Activated naive CD4-positive, alpha-beta T cell treated with anti-CD3 and anti-CD28 coated beads for 36 hours (primary cell): ENCODE measurements at places on chromosomes 7 and 10. TPM values are rescaled to one million over a fixed set of nuclear protein-coding genes. Genes with fewer than 3 reads are reported as not detected.

GRCh38 chr7:155764438-155764793 is 47.8 kb downstream of the SHH start:
- peak; percentile 74 for DNase-seq

DNA sequence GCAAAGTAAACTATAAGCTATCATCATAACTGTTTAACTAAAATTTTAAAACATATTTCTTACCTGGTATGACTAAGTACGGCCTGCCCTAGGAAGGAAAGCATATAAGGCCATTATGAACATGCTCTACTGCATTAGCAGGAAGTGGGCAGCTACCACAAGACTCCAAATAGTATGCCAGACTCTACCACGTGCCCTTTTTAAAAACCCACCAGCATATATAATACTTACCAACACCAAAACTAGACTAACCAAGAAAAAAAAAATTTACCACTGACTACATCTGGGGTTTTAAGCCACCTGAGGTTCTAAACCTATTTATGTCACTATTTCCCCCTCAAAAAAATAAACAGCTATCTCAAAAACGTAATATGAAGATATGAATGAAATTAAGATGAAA is 30.1 kb downstream of the NUDCD3 start:
- DNase-seq: peak; percentile 74

DNA sequence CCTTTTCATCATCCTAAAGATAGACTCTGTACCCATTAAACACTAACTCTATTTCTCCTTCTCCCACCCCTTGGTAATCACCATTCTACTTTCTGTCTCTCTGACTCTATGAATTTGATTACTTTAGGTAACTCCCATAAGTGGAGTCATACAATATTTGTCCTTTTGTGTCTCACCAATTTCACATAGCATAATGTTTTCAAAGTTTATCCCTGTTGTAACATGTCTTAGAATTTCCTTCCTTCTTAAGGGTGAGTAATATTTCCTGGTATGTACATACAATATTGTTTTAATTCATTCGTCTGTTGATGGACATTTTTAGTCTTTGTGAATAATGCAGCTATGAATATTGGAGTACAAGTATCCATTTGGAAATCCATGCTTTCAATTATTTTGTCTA is 50.9 kb upstream of the CDCA7L start:
- DNase-seq: no peak

The C7orf57 gene
- 0.29 TPM for total RNA-seq

The HYCC1 gene
- 19.7 TPM for total RNA-seq

DNA sequence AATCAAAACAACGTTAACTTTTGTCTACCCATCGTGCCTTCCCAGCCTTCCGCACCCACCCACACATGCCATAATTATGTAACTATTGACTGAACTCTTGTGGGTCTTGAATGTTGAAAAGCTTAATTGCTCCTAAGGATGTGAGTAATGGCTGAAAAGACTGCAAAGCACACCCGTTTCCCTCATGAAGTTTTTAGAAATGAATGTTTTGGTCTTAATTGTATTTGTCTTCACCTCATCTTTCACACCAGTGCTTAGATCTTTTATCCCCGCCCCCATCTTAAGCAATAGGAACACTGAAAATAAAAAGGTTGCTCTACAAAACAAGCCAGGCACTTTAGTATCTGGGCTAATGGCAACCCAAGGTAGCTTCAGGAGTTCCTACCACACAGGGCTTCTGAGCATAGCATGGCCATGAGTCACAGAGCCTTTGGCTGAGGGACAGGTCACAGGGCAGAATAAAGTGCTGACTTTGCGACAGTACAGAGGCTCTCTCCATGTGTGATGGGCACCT is 690.5 kb downstream of the PARD3 start:
- DNase-seq: no peak

The MMRN2 gene
- total RNA-seq: not detected

GRCh38 chr7:71616217-71616616 is 484.3 kb downstream of the GALNT17 start:
- no peak for DNase-seq

The CLCN1 gene
- not detected for total RNA-seq

DNA sequence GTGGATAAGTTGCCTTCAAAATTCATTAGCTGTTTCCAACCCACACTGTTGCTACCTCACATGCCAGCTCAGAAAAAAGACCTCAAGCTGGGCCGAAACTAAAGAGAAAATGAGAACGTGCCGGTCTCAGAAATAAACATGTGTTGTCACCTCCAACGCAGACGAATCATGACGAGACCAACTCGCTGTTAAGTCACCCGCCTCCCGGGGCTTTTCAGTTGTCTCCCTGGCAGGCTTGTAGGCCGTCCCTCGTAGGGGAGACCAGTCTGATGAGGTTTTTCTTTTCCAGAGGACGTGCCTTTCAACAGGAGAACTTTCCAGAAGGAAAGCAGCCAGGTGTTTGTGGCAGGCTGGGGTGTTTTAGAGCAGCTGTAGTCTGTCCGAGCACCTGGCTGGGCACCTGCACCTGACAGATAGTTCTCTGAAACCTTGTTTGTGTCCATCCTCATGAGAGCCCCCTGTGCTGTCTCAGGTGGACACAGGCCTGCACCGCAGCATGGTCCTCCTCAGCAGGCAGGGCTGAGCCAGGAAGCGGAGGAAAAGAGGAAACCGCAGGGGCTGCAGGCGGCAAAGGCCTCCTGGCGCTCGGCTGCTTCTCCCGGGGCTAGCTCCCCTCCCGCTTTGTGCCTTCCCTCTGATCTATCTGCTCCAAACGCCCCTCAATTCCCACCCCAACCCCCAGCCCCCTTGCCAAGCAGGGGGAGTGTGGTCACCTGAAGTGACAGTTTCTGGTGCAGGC is 78.8 kb downstream of the CHST15 start:
- no peak for DNase-seq

- DNase-seq: no peak
Observed at GRCh38 chr7:128104108-128104742, 73.0 kb upstream of the LRRC4 start.

- DNase-seq: no peak
Observed at GRCh38 chr10:75935240-75935639, 503.8 kb downstream of the LRMDA start.

DNA sequence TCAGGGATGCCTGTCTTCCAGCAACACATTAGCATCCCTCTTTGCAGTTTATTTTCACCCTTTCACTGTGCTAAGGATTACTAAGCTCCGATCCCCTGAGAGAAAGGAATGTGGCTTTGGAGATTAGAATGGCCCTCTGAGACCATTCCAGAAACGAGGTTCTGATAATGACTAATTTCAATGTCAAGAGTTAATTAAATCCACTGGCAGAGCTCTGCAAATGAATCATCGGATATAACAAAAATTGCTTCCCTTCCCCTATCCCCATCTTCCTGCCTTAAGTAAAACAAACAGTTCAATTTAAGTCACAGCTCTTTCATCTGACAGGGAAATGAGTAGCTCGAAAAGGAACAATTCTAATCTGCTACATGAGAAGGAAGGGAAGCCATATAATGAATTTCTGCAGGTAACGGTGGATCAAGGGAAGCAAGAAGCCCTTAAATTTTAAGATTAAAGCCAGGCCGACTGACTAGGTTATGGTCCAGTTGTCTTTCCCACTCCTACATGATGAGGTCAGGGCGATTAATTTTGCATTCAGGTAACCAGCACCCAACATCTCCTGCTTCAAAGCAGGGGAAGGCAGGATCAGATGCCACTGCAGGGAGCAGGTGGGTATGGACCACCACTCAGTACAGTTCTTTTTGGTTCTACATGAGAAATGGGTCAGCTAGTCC is 50.5 kb downstream of the MALSU1 start:
- no peak for DNase-seq

- DNase-seq: no peak
Observed at GRCh38 chr10:32979041-32979440, 21.0 kb upstream of the ITGB1 start.

GRCh38 chr10:106931853-106932249 is 232.7 kb downstream of the SORCS1 start:
- DNase-seq: no peak

- no peak for DNase-seq
Observed at GRCh38 chr7:73789051-73789450, 19.0 kb upstream of the CLDN3 start.

The FBXL13 gene
- 0.54 TPM for total RNA-seq

DNA sequence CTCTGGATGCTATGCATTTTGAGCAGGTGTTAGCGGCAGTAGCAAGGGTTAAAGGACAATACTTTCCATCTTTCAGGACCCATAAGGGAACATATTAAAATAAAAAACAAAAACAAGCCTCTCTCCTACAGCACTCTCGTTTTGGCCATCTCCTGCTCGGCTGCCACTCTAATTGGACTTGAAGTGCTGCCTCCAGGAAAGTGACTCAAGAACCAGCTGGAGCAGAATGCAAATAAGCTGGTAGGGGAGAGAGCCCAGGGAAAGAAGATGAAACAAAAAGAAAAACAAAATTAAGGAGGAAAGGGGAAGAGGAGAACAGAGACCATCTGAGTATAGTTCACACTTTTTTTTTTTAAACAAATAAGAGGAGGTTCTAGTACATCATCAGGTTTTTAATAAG is 65.6 kb downstream of the HBP1 start:
- DNase-seq: no peak

DNA sequence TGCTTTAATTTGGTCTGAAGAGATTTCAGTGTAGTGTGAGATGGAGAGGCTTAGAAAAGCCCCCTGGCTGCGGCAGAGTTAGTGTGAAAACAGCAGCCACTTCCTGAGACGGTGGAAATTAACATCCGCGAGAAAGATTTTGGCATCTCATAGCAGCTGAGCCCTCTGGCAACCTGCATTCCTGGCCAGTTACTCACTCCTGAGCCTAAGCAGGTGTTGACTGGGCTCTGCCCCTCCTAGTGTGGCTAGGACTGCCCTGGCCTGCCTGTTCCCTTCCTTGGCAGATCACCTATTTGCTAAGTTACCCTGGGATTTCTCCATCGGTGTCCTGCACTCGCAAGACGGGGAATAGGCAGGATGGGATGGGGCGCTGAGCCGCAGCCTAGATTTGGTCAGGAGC is 57.6 kb upstream of the LMTK2 start:
- DNase-seq: no peak

DNA sequence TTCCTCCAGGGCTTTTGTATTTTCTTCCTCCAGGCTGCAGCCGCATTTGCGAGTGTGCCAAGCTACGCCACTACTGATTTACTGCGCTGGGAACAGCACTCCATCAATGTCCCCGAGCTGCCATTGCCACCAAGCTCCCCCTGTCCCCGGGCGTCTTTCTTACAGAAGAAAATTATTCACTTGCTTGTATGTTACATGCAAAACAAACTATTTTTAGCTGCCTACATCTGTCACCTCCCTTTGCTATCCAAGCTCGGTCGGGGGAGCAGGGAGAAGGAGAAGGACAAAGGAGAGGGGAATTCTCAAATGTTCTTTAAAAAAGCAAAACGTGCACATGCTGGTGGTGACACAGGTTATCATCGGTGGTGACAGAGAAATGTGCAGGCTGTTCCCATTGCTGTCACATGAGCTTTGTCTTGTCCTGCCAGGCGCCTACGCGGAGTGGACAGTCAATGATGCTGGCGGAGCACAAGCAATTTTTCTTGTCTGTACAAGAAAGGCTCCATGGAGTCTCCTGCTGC is 93.1 kb downstream of the ADARB2 start:
- no peak for DNase-seq

The SFMBT2 gene
- total RNA-seq: 20.0 TPM

DNA sequence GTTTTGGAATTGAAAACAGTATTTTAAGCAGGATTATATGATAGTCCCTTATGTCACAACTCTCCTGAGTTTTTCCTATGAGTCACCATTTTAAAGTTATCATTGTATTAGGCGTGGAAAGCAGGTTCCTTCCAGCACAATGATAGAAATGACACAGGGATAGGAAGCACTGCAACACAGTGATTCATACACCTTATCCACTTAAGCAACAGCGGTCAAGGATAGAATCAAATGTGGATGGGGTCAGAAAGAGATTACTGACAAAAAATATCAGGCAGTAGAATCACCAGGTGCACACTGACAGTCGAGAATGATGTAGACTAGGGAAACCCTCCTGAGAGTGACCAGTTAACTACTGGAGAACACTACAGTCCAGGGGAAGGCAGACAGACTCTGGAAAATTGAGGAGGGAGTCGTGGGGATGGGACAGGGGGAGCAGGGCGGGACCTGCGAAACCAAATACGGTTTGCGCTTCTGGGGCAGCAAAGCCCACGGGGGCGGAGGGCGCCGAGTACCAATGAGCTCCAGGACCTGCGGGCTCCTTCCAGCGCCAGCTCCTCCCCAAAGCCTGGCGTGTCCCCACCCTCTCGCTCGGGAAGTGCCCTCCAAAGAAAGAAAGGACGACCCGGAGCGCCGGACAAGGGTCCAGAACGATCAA is 479 bp downstream of the PNPLA8 start:
- no peak for DNase-seq

DNA sequence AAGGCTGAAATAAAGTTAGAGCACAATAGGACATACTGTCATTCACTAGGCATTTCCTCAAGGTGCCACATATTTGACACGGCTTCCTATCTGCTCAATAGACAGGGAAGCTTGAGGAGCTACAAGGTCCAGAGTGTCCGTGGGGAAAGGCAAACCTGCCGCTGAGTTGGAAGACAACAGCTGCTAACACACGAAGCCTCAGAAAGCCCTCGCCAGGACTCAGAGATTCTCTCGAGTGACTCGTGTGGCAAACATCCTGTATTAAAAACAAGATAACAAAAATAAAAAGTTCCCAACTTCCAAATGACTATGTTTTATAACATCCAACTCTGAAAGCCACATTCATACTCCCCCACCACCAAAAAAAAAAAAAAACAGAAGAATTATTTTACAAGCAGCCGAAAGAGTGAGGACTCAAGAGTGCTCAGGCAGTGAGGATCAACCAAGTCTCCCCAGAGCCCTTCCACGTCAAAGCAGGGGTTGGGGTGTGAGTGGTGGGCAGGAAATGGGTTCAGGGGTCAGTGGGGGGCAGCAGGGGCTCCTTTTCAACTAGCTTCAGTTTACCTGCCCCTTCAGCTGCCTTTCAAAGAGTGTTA is 67.6 kb downstream of the STK17A start:
- no peak for DNase-seq

The RADIL gene
- total RNA-seq: 0.42 TPM

The SPDYE2B gene
- total RNA-seq: not detected

- no peak for DNase-seq
Observed at GRCh38 chr7:71566991-71567390, 435.0 kb downstream of the GALNT17 start.

The DKK1 gene
- total RNA-seq: not detected

- DNase-seq: peak; percentile 50
Observed at GRCh38 chr10:98446151-98446660, 529 bp downstream of the HPS1 start.

The SHH gene
- not detected for total RNA-seq

The PHYHIPL gene
- not detected for total RNA-seq

The NME8 gene
- not detected for total RNA-seq

DNA sequence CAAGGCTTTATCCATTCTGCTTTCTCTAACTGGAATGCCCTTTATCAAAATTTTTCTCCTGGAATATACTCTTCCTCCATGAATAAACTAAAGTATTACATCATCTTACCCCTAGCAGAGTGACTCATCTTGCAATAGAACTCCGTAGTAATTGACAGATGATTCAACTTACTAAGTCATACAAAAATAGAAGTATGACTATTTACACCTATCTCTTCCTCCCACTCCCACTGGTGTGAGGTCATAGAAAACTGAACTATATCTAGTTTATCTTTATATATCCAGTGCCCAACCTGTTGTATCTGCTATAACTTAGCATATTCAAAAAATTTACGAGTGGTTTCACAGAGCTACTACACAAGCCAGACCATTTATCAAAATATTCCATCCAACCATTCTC is 26.1 kb downstream of the ABCB1 start:
- peak; percentile 30 for DNase-seq
